ENCODE measurements at places on chromosomes 7 and 10.

- DNase-seq, result no peak
Measured at GRCh38 chr10:133069033-133069525, 18.6 kb upstream of the ADGRA1 start.

DNA sequence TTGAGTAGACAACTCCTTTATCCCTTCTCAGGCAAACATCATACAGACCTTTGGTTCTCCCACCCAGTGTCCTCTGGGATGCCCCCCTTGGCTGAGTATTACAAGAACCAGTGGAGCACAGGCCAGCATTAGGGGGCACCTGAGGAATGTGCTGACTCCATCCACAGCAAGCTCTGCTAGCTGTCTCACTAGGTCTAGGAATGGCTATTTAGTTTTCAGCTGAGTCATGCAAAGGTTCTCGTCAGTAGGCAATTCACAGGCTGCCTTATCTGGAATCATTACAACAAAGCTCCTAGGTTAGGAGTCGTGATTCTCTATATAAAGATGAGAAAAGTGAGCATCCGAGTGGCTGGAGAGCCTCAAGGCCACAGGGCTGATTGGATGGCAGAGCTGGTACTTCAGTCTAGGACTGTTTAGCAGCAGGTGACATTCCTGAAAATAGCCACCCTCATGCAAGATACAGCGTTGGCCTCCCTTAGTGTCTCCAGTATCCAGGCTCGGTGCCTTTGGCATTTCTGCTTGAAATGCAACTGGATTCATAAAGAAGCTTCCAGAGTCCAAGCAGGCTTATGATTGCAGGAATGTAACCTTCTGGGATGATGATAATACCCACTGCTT, 75.8 kb downstream of the CDCA7L start:
- DNase-seq, result no peak

- DNase-seq, result no peak
Measured at GRCh38 chr7:45573661-45574415, at the start of gene ADCY1. Gene ADCY1 (plus strand): TSS chr7:45574368. CDS start chr7:45574544, 176 bp downstream.

DNA sequence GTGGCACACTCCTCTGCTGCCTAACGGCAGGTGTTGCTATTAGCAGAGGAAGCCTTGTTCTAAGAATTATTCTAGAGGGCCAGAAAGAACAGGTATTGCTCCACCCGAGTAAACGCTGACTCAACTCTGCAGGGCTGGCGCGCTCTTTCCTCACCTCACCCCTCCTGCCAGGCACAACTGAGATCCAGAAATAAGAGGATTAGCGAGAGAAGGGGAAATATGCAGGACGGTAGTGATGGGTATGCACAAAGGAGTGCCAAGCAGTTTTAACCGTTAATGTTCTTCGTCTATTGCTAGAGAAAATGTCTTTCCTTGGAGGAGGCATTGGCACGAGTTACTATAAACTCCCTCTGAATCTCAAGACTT, 369 bp upstream of the SCIN start:
- DNase-seq, result no peak

GRCh38 chr7:113752689-113753088, 166.1 kb downstream of the PPP1R3A start:
- no peak for DNase-seq

DNA sequence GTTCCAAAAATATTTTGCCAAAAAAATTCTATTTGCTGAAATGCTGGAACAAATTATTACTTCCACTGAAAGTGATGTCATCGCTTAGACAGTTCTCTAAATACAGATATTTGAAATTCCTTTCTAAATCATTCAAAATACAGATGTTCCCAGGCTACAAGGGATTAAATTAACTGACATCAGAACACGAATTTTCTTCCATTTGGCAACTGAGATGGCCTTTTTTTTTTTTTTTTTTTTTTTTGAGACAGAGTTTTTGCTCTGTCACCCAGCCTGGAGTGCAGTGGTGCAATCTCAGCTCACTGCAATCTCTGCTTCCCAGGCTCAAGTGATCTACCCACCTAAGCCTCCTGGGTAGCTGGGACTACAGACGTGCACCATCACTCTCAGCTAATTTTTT, 57.0 kb downstream of the P4HA1 start:
- DNase-seq, result no peak

GRCh38 chr7:83850941-83851340, 202.0 kb upstream of the SEMA3E start:
- DNase-seq, result no peak

- peak; percentile 86 for DNase-seq
Measured at GRCh38 chr10:13684252-13684791, 97.6 kb downstream of the PRPF18 start.

- DNase-seq, result no peak
Measured at GRCh38 chr7:42545049-42545724, 308.2 kb upstream of the GLI3 start.

- DNase-seq, result no peak
Measured at GRCh38 chr10:85593226-85593772, 773.3 kb downstream of the GRID1 start.

DNA sequence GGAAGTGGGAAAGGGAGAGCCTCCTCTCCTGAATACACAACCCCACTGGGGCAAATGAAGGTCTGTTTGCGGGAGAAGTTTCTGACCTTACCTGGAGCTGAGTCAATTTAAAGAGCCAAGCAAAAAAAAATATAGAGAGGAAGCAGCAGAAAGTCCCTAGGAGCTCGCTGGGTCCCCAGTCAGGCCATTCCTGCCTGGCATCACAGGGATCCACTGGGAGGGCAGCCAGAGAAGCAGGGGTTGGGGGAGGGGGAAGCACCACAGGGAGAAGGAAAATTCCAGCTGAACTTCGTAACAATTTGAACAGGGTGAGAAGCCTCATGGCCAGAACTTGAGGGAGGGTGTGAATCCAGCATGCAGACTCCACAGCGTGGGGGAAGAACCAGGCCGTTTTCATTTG, 298.7 kb downstream of the LRRTM3 start:
- DNase-seq, result no peak

DNA sequence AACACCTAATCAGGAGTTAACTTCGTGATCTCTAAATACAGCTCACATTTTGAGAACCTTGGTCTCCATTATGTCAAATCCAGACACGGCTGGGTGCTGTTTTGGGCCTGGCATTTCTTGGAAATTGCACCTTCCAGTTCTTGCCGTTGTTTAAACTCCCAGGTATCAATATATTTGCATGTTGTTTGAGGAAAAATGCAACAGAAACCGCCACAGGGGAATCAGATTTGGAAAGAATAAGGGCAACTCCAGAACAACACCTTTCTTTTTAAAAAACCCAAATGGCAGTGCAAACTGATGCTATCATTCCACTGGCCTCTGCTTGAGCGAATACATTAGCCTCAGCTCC, 162.0 kb downstream of the FGFR2 start:
- DNase-seq, result no peak

DNA sequence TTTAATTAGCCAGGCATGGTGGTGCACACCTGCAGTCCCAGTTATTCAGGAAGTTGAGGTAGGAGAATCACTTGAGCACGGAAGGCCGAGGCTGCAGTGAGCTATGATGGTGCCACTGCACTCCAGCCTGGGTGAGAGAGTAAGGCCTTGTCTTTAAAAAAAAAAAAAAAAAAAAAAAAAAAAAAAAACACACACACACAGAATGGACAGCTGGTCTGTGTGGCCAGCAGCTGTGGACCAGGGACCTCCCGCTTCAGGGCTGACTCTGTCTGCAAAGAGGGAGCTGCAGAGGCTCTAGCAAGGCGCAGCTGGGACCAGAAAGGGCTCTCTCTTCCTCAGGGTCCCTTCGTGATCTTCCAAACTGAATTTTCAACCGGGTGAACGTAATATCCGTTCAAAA, 53.6 kb upstream of the DNAAF5 start:
- DNase-seq, result no peak
